T follicular helper cell (primary cell): ENCODE measurements at places on chromosomes 5 and 9.

- DNase-seq, result no peak
These were observed 44.9 kb downstream of the SHB start for GRCh38 chr9:38024036-38024681.

DNA sequence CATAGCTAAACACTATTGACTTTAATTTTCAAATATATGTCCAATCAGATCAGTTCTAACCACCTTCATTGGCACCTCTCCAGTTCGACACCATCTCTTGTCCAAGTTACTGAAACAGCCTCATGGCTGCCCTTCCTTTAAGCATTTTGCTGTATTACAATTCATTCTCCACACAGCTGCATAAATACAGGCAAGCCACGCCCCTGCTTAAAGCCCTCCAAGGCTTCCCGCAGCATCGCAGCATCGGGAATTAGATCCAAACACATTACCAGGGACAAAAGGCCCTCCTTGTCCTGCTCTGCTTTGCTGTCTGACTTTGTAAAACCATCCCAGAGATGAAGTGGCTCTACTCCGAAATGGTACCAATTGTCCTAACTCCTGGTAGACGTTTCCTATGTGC, 75.1 kb upstream of the RAI14 start:
- DNase-seq, result no peak

- no peak for DNase-seq
These were observed 726.4 kb upstream of the FAM174A start for GRCh38 chr5:99808657-99809230.

DNA sequence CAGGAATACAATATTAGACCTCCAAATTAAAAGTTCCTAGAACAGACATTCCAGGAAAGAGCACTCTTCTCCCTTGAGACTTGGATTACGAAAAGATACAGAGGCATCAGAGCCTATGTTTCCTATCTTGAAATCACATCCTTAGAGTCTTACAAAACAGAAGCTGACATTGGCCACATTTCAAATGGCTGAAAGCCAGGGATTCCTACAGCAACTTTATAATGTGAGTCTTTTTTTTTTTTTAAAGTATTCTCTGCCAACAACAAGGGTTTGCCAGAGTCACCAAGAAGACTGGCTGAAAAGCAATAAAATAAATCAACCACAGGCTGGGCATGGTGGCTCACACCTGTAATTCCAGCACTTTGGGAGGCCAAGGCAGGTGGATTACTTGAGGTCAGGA, 63.1 kb downstream of the TRPM6 start:
- DNase-seq, result no peak

GRCh38 chr5:83785176-83785668, 64.6 kb upstream of the HAPLN1 start:
- DNase-seq, result no peak
